ENCODE measurements at places on chromosomes 2 and 18. TPM values are rescaled to one million over a fixed set of nuclear protein-coding genes. Genes with fewer than 3 reads are reported as not detected.

GRCh38 chr2:238130696-238131628, 7.5 kb upstream of the KLHL30 start:
- no peak for DNase-seq

DNA sequence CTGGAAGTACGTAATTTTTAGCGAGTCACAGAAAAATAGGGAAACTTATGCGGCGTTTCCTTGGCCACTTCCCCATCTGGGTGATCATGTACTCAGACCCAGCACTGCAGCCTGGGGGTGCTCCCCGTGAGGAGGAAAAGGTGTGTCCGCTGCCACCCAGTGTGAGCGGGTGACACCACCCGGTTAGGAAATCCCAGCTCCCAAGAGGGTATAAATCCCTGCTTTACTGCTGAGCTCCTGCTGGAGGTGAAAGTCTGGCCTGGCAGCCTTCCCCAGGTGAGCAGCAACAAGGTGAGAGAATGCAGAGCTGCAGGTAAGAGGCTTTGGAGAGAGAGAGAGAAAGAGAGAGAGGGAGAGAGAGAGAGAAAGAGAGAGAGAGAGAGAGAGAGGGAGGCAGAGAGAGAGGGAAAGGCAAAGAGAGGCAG, at the start of gene IL1R2:
IL1R2 (plus strand) TSS at position 240 of the 425 bp plus-strand sequence. CDS start 16,616 bp downstream, outside the sequence.
- no peak for DNase-seq

- no peak for DNase-seq
Measured at GRCh38 chr2:205130111-205130829, 552.0 kb upstream of the NRP2 start.

DNA sequence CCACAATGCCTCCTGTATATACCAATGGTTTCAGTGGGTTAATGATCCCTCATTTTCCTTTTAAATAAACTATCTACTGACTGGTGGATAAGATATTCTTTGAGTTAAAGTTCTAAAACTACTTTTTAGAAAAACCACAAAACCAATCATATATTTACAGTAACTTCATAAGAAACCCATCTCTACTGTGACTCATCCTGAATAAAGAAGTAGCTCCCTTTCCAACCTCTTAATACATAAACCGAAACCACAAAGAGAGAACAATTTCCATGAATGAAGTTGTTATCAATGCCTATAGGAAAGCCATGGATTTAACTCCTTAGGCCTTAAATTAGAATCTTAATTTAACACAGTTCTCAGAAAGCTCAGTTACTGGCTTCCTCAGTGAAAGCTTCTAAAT, 227.0 kb upstream of the SMAD7 start:
- no peak for DNase-seq

GRCh38 chr18:50099725-50100407, 95.1 kb downstream of the MYO5B start:
- no peak for DNase-seq

- DNase-seq, result peak; percentile 55
Measured at GRCh38 chr18:67520351-67520921, 3.9 kb upstream of the DSEL start.

GRCh38 chr18:52748343-52748742, 408.3 kb downstream of the DCC start:
- no peak for DNase-seq

DNA sequence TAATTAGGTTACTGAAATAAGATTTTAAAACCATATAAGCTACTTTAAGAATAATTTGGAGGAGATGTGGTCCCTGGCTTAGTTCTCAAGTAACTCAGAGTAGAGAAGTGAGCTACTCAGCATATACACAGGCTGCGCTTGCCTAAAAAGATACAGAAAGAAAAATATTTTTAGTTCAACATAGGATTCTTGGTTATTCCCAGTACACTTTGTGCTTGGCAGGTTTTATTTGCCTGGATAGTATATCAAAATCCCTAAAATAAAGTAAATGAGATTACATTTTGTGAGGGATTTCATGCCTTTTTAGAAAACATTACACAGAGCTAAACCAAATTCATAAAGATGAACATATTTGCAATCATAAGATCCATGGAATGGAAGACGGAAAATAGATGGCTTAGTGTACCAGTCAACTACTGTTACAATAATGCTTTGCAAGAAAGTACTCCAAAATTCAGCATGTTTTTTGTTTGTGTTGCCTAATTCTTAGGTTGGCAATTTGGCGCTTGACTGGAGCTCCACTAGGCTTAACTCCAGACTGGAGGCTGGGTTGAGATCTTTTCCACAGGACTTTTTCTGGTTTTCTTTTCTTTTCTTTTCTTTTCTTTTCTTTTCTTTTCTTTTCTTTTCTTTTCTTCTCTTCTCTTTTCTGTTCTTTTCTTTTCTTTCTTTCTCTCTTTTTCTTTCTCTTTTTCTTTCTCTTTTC, 600.5 kb upstream of the SYT4 start:
- DNase-seq, result no peak

DNA sequence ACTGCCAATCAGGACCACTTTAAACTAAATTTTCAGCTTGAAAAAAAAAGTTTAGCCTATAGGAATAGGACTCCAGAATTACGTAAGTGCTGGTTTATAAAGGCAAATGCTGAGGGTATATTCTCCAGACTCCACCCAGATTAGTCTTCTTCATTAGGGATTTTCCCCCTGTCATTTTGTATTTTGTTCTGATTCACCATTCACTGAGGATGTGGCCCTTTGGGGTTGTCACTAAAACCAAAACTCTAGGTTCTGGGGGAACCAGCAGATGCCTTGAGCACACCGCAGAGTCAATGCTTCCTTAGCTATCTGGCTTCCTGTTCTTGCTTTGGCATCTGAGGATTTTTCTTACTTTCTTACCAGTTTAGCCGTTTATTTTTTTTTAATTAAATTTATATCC, 10.5 kb downstream of the SCYGR4 start:
- DNase-seq, result no peak

- DNase-seq, result peak; percentile 17
Measured at GRCh38 chr2:28539118-28539541, 43.3 kb downstream of the PLB1 start.

DNA sequence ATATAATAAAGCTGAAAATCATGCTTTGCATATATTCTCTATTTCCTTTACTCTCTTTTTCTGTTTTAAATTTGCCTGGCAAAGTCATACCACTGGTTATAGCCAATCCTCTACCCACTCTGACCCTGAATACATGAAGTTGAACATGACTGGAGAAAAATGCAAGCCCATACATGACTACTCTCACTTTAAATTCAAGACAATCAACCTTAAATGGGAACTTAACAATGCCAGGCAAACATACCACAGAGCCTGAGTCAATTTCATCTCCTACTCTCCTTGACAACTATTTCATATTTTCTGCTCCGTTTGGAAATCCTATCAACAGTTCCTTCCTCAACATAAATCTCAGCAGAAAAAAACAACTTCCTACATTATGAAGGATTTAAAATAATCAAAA, 22.6 kb downstream of the RAD51AP2 start:
- no peak for DNase-seq

GRCh38 chr18:355678-356077, 87.8 kb upstream of the THOC1 start:
- peak; percentile 39 for DNase-seq

- no peak for DNase-seq
Measured at GRCh38 chr2:199842631-199843395, 8.2 kb downstream of the FTCDNL1 start.

DNA sequence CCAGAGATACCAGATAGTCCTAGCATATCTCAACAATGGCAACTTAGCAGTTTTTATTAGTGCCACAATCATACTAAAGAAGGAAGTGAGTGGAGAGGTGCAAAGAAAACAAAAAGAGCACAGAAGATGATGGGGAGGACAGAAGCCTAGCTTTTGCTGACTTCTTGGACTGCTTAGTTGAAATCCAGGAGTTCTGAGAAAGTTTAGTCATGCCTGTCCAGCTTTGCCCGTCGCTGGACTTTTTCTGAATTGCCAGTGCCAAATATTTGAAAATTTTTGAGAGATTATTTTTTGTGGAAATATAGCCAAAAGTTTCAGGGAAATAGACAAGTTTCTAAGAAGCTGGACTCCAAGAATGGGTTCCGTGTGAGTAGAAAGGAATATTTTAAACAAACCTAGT, 558.7 kb upstream of the TNP1 start:
- DNase-seq, result no peak

DNA sequence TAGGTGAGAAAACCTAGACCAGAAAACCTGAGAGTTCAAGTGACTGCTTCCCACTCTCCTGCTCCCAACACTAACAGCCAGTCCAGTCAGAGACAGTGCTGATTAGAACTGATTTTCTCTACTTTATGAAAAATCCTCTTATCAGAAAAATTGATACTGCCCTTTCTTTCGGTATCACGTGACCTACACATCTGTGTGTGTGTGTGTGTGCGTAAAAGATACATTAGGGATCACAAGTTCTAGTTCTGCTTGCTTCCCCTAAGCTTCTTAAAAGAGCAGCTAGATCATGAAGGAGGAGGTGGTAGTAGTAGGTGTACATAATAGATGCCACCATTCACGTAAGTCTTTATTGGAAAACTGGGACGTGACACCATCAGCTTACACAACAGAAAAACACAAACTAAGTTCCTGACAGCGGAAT, 1.5 kb downstream of the ARL5A start:
- DNase-seq, result no peak

GRCh38 chr2:211798868-211799267, 739.7 kb downstream of the ERBB4 start:
- DNase-seq, result no peak

LCT gene
- not detected for polyA plus RNA-seq

SH2D6 gene
- polyA plus RNA-seq, result not detected

SCG2 gene
- 0.36 TPM for polyA plus RNA-seq

MALL gene
- 11.6 TPM for polyA plus RNA-seq

XDH gene
- not detected for polyA plus RNA-seq

Measured in muscle of arm (tissue), 14 donors.